NCI-H1930 (cell line): ENCODE measurements at places on chromosomes 6 and 20.

DNA sequence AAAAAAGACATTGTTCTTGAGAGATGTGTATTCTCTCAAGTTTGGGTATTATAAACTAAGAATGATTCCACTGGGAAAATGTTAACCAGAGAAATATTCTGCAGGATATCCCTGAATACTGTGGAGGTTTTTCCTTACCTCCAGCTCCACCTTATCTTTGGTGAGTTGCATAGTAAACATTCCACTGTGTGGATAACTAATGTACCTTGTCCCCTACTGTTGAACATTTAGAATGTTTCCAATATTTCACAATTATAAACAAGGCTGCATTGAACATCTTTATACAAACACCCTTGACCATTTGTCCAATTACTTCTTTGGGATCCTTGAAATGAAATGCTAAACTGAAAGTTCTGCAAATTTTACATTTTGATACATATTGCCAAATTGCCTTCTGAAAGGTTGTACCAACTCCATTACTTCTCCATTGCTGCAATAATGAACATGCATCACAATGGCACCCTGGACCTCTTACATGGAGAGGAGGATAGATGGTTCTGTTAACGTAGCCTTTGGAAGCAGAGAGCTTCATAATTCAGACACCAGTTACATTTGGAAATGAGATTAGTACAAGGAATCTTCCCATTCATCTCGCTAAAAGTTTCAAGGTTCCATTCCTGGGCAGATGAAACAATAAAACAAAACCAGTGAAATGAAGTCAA lies 35.0 kb upstream of the STK35 start:
- DNase-seq: no peak

GRCh38 chr6:36455486-36456027 lies 12.8 kb downstream of the KCTD20 start:
- DNase-seq: no peak

DNA sequence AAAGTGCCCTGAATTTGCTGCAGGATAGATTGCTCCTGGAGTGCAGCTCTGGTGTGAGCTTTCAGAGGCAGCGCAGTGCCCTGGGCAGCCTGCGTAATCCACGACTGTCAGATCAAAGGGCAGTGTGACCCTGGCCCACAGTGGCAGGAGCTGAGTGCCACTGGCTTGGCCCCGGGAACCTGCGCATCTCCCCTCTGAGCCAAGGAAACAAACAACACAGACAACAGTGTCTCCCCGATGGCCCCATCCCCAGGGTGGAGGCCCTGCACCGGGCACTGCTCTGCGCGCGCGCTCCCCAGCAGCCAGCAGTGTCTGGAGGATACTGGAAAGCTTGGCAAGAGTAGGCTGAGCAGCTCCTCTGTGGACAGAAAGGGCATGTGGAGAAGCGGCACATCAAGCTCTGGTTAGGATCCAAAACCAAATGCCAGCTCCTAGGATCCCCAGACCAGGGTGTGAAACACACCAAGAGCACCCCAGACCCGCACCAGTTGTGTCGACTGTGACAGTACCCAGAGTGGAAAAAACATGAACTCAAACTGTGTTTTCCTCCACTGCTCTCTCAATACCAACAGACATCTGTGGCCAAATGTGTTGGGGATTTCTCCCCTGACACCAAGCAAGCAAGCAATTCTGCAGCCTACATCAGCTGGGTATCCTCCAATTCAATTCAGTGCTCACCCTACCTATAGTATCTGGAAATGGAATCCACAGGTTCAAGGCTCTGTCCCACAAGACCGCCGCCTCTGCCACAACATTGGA lies 26.7 kb downstream of the RBCK1 start:
- no peak for DNase-seq

GRCh38 chr6:7933794-7934193 lies 23.2 kb upstream of the TXNDC5 start:
- no peak for DNase-seq

- no peak for DNase-seq
These were observed 83.6 kb downstream of the SCAND1 start for GRCh38 chr20:35870541-35871258.

DNA sequence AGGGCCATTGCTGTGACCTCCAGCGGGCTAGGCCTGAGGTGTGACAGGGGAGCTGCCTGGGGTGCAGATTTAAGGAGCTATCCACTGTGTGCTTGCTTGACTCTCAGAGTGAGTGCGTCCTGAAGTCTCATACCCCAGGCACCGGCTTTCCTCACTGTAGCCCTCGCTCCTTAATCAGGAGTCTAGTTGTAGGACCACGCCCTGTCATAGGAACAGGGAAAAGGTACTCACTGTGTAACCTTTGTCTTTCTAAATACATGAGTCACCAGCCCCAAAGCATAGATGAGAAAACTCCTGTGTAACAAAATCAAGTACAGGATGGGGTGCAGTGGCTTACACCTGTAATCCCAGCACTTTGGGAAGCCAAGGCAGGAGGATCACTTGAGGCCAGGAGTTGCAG lies 141.7 kb downstream of the TMEM242 start:
- no peak for DNase-seq

GRCh38 chr6:27295301-27296079 lies 16.6 kb downstream of the POM121L2 start:
- DNase-seq: peak; percentile 36

- DNase-seq: no peak
These were observed 23.5 kb downstream of the UQCC2 start for GRCh38 chr6:33688006-33688405.

GRCh38 chr6:2369606-2370005 lies 124.2 kb upstream of the GMDS start:
- DNase-seq: no peak
